Bone marrow (tissue), 2 donors: ENCODE measurements at places on chromosomes 5 and 9.

DNA sequence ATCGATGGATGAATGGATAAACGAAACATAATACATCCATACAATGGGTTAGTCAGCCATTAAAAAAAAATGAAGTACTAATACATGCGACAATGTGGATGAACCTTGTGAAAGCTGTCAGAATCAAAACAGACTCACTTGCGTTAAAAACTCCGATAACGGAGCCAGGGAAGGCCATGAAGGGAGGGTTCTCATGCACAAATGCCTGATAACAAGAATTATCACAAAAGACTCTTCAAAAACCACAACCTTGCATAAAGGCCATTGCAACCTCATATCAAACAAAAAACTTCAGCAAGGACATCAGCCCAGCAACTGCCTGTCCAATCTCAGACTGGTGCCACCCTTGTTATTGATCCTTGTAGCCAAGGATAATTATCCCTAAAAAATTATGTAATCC lies 13.7 kb downstream of the ERMP1 start:
- DNase-seq, result no peak

- no peak for DNase-seq
These were observed 54.6 kb downstream of the AHRR start for GRCh38 chr5:375921-376798.

- no peak for DNase-seq
These were observed 34.7 kb downstream of the CSNK1G3 start for GRCh38 chr5:123546657-123547056.

DNA sequence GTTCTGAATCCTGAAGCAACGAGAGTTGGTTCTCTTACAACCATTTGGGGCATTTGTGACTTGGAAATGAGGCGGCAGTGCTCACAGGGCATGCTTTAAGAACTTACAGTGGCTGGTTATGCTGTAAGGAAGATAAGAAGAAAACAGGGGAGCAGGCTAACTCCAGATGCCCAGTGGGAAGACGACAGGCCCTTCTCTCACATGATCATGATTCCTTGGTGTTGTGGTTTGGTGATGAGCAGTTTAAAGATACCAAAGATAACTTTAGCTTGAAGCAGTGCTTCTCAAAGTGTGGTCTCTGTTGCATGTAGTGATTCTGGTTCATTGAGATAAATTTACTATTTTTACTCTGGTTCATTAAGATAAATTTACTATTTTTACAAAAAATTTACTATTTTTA lies 2.6 kb upstream of the HABP4 start:
- DNase-seq, result no peak

DNA sequence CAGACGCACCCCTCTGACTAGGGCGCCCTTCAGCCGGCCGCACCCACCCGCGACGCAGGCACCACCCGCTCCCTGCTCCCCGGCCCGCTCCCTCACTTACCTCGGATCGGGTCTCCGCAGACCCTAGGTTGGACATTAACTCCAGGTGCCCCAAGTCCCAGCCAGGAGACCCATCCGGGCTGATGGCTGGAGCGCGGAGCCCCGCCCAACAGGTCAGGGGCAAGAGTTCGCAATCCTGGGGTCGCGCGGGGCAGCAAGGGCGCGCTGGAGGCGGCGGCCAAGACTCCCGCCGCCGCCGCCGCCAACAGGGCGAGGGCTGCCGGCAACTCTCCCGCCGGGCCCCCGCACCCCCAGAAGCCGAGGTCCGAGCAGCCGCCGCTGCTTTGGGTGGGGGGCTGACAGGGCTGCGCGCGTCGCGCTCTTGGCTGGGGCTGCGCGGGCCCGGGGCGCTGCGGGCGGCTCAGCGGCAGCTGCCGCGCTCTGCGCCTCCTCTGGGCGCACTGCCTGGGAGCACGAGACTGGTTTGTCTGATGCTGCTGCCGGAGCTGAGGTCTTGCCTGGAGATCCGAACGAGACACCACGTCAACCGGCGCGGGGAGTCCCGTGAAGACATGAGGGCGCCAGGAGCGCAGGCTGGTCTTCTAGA lies at the start of gene GDNF:
TSS of gene GDNF (minus strand) at position 635 of the 646 bp plus-strand sequence. CDS start 5,245 bp downstream, outside the sequence.
- no peak for DNase-seq

DNA sequence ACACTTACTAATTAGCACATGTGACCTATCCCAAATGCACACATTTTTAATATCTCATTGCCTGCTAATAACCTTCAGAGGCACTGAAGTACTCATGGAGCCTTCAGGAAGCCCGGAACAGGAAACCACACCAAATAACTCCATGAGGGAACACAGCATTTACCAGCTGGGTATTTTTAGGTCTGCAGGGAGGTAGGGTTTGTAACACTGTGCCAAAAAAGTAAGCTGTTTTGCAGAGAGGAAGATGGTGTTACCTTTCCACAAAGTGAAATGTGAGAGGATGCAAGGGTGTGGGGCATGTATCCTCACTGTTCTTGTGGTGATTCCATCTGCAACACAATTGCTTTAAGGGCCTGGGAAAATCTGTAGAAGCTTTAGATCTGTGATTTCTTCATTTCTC lies 64.4 kb downstream of the NUDT12 start:
- DNase-seq, result no peak

DNA sequence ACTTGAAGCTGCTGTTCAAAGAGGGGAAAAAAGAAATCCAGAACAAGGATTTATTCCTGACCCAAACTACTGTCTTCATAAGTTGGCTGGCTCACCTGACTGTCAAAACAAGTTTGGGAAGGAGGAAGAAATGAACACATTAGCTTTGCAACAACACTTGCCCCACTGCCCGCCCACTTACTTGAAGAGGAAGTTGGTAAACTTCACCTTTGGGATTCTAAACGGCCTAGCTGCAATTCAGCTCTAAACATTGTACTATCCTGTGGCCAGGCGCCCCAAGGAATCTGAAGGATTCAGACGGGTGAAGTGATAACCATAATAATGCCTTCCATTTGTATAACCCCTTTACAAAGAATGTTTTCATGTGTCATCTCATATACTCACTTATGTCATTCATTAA lies 199.4 kb downstream of the ARRDC3 start:
- DNase-seq, result no peak

DNA sequence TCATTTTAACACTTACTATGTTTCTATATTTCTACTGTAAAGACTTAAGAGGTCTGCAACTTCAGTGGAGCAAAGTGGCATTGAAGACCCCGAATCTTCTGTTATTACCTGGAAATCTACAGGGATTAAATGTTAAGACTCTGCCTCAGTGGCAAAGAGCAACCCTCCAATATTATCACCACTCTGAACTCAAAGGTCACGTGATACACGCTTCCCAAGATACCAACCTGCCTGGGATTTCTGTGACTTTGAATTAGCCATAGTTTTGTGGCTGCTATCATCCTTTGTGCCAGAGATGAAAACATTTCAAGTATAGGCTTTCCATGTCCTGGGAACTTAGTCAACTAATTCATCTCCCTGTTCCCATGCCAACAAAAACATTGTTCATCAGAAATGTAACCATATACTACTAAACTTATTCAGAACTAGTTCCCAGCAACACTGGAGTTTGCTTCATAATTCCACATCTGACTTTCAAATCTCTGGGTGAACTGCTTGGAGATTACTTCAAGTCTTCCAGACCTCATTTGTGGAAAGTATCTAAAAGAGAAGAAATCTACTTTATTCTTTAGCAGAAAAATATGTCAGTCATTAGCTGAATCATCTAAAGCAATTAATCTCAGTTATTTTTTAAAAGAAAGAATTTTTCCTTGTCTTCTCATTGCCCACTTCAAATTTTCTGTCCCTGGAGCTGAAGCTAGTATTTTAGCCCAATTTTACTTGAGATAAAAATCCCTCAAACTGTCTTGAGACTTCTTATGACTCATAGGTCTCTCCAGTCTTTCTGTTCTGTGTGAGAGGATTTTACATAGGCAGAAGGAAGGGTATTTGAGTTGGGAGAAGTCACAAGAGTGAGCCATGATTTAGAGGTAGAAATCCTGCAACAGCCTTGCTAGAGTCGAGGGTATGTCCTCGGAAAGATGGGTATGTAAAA lies 83.0 kb downstream of the ZNF462 start:
- DNase-seq, result no peak

GRCh38 chr5:168801567-168801966 lies 222.4 kb upstream of the PANK3 start:
- no peak for DNase-seq

DNA sequence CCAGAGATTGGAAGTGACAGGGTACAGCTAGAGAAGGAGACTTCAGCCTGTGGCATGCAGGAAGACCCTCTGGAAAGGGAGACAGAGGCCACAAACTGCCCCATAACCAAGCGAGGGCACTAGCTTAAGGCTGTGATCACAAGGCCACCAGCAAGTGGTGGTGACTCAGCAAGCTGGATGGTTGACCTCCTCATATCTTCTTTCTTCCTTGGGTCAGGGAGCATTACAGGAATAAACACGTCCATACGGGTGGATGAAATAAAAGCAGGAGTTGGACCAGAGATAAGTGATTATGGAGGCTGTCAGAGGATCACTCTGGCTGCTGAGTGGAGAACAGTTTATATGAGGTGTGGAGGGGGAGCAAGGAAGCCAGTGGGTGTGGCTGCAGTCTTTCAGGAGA lies 234.6 kb upstream of the TAS2R1 start:
- DNase-seq, result no peak

DNA sequence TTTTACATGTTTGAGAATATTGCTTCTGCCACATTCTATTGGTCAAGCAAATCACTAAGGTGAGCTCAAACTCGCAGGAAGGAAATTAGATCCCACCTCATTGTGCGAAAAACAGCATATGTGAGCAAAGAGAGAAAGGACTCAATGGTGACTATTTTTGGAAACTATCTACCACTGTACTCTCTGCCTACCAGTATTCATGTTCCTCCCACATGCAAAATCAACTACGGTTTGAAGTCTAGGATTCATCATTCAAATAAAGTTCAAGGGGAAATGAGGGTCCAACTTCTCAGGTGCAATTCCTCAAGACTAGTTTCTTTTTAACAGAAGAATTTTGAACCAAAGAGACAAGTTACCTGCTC lies 60.6 kb downstream of the FAM174A start:
- no peak for DNase-seq

DNA sequence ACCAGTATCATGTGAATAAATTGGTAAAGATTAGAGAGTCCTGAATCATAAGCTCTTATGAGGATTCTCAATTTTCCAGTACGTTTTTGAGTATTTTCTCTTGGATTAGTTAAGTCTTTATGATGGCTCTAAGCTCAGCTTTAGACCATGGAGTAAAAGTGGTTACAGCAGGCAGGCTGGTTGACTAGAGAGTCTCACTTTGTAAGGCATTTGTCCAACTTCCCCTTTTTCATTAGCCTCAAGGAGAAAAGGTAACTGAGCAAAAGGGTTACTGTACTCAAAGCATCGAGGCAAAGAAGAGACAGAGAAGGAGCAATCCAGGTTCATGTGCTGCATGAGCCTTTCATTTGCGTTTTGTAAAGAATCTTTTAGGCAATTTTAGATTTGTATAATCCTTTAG lies 8.5 kb downstream of the NOP16 start:
- DNase-seq, result no peak

- no peak for DNase-seq
These were observed 83.9 kb upstream of the GRAMD2B start for GRCh38 chr5:126339215-126339805.

- DNase-seq, result no peak
These were observed 133.2 kb upstream of the PANK3 start for GRCh38 chr5:168712280-168712924.

DNA sequence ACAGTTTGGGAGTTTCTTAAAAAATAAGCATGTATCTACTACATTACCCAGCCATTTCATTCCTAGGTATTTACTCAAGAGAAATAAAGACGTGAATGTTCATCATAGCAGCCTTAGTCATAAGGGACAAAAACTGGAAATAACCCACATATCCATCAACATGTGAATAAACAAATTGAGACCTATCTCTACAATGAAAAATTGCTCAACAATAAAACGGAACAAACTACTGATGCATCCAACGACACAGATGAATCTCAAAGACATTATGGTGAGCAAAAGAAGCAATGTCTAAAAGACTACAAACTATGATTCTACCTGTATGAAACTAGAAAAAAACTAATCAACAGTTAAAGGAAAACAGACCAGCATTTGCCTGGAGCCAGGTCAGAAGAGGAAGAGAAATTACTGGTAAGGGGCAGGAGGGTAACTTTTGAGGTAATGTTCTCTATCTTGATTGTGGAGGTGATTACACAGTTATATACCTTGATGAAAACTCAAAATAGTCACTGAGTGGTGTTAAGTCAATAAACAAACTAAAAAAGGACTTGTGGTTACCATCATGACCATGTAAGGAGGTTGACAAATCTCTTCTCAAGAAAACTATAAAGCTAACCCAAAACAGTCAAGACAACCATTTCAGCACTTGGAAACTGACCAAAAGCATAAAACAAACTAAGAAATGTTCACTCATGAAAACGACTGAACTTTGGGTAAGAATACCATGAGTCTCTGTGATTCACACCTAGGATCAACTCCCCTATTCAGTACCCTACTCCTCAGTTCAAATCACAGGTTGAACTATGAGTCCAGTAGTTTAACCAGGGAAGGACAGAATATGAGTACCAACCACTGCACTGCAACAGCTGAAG lies 10.4 kb downstream of the UIMC1 start:
- no peak for DNase-seq

DNA sequence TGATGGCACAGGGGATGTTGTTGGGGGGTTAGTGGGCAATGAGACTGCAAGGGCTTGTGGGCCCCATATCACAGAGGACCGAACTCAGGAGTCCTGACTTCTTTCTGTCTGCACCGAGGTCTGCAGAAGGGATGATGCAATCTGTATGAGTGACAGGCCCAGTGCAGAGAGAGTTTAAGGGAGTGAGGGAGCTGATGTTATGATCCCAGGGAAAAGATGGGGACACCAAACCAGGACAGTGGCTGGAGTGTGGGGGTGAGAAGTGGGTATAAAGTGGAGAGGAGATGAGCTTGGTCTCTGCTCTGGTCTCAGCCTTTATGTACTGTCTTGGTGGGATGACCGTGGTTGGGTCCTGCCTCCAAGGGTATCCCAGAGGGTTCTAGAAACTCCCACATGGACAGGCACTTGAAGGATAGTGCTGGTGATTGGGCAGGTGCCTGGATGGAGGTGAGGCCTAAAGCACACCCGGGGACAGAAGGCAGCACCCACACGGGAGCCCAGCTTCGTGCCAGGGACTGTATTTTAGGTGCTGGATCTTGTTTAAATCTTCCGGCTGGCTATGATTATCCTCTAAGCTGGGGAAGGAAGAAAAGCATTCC lies 21.9 kb downstream of the GSN start:
- DNase-seq, result no peak

- DNase-seq, result no peak
These were observed 58.6 kb downstream of the PTPN3 start for GRCh38 chr9:109439378-109440116.

DNA sequence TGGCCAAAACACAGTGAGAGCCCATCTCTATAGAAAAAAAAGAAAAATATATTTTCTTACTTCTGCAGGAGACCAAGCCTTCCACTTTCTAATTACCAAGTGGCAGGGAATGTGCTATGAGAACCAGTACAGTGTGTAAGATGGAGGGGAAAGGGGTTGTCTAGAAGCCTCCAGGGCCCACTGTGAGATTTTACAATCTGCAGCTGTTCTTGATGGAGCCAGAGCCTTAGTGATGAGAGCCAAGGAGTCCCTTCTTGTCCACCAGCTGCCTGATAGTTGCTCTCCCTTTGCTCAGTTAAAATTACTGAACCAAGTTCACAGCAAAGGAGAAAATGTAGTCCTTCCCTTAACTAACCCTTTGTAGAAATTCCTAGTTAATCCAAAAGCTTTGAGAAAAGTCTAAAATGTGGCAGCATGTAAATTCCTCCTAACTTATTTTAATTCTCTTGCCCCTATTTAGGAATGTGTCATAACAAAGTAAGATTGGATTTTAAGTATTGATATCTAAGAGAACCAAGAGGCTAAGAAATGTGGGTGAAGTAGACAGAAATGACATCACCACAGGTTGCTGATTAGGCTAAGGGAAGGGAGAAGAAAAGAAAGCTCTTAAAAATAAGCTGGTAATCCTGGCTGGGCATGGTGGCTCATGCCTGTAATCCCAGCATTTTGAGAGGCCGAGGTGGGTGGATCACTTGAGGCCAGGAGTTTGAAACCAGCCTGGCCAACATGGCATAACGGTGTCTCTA lies 19.3 kb downstream of the SRP19 start:
- DNase-seq, result no peak
